ENCODE measurements at places on chromosomes 4 and X.

GRCh38 chr4:122218762-122219161, 66.6 kb downstream of the BLTP1 start:
- H3K4me1 ChIP-seq, result no peaks in the 10 kb centered on the region
- peaks cover under 1% of the 10 kb centered on the region for H3K36me3 ChIP-seq
- no peaks in the 10 kb centered on the region for H3K27me3 ChIP-seq
- H3K27ac ChIP-seq, result no peak overlapping the region
- no peak for DNase-seq
- H3K4me3 ChIP-seq, result no peak overlapping the region

GRCh38 chr4:121656269-121656641, 40.5 kb downstream of the ANXA5 start:
- H3K4me1 ChIP-seq, result no peaks in the 10 kb centered on the region
- no peak overlapping the region for H3K4me3 ChIP-seq
- H3K36me3 ChIP-seq, result no peaks in the 10 kb centered on the region

DNA sequence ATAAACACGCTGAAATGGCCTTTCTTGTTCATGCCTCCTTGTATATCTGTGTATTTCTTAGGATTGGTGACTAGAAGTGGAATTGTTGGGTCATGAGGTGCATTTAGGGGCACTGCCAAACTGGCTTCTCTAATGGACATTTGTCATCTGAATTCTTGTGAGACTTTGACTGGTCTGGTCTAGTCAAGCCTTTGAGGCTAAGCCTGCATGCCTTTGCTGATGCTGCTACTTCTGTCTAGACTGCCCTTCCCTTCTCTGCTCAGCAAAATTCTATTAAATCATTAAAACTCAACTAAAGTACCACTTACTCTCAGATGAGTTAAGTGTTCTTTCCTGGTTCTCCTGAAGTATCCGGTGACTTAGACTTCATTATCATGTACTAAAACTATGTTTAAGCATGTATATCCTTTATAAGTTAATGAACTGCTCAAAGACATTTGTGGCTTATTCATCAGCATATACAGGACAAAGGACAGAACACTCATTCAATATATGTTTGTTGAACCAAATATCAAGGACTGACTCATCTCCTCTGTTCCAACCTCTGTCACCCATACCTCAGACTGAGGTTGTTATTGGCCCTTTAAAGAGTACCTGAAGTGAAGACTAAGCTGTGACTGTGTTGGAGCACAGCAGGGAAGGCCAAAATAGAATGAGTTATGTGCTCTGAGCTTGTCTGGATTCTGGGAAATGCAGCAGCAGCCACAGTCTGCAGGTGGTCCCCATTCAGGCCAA, 9.0 kb downstream of the TCEAL1 start:
- H3K27ac ChIP-seq, result no peak overlapping the region
- H3K4me1 ChIP-seq, result peaks cover 2% of the 10 kb centered on the region
- H3K4me3 ChIP-seq, result no peak overlapping the region
- DNase-seq, result no peak

GRCh38 chr4:76306882-76307659, 538 bp downstream of the STBD1 start:
- DNase-seq, result peak; percentile 50
- H3K27me3 ChIP-seq, result no peaks in the 10 kb centered on the region
- H3K4me1 ChIP-seq, result peaks cover 10% of the 10 kb centered on the region
- peak overlapping the region; percentile 68 for H3K4me3 ChIP-seq
- H3K27ac ChIP-seq, result peak overlapping the region; percentile 62

DNA sequence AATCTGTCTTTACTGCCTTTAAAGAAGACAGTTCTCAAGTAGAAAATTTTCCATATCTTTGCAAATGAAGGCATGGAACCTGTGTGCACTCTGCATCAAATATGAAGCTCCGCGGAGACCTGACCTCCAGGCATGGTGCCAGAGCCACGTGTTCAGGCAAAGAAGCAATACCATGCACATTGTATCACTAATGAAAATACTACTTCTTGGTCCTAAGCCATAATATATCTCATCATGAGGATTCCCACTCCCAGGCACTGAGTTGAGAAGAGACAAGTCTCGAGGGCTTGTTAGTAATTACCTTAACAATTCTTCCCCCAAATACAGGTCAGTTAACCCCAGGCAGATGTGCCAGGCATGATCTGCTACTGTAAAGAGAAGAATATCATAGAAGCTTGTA, 56.7 kb downstream of the PCDH19 start:
- H3K27me3 ChIP-seq, result no peaks in the 10 kb centered on the region
- H3K4me1 ChIP-seq, result peaks cover 3% of the 10 kb centered on the region
- DNase-seq, result no peak

DNA sequence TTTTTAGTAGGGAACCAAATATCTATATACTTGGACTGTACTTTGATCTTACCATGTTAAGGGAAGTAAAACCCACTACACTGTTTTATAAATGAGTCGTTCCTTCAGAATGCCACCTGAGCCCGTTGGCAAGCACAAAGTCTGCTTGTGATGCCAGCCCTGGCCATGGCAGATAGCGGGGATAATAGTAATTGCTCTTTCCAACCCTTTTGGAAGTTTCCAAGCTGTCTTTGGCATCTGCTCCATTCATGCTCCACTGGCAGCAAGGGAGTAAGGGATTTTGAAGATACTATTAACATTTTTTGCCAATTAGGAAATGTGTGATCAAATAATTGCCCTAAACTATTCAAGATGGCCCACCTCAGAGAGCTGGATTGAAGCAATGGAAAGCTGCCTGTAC, 689.2 kb upstream of the SLIT2 start:
- no peaks in the 10 kb centered on the region for H3K36me3 ChIP-seq
- no peaks in the 10 kb centered on the region for H3K27me3 ChIP-seq
- no peak overlapping the region for H3K4me3 ChIP-seq
- no peak overlapping the region for H3K27ac ChIP-seq
- no peak for DNase-seq
- no peaks in the 10 kb centered on the region for H3K4me1 ChIP-seq

- H3K36me3 ChIP-seq, result no peaks in the 10 kb centered on the region
- H3K4me3 ChIP-seq, result no peak overlapping the region
- H3K4me1 ChIP-seq, result no peaks in the 10 kb centered on the region
- no peak for DNase-seq
Measured at GRCh38 chr4:74197080-74197479, 39.2 kb downstream of the MTHFD2L start.

DNA sequence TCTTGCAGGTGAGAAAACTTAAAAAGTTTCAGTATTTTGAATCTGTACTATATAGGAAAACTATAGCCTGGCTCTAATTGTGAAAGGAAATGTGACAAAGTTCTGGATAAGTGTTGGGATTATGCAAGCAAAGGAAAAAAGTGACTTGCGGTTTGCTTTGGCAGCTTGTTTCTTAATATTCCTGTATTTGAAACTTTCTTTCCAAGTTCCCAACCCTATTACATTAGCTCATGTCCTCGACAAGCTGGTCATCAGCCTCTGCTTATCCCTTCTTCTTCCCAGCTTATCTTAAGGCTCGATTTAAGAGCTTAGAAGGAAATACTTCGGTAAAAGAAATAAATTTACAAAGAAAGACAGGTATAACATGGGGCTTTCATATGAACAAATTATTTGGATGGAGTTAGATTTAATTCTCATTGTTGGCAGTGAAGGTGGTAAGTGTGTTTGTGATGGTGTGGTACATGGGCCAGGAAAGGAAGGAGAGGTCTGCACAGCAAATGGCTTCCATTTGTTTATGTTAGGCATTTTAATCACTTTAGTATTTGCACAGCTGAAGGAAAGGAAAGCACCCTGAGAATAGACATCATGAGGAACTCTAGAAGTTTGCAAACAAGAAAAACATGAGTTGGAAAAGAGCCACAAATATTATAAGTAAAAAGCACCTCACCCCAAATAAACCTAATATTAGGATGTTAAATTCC, 5.1 kb upstream of the MYOZ2 start:
- no peak overlapping the region for H3K27ac ChIP-seq
- H3K36me3 ChIP-seq, result no peaks in the 10 kb centered on the region
- no peak for DNase-seq
- peaks cover 15% of the 10 kb centered on the region for H3K4me1 ChIP-seq

DNA sequence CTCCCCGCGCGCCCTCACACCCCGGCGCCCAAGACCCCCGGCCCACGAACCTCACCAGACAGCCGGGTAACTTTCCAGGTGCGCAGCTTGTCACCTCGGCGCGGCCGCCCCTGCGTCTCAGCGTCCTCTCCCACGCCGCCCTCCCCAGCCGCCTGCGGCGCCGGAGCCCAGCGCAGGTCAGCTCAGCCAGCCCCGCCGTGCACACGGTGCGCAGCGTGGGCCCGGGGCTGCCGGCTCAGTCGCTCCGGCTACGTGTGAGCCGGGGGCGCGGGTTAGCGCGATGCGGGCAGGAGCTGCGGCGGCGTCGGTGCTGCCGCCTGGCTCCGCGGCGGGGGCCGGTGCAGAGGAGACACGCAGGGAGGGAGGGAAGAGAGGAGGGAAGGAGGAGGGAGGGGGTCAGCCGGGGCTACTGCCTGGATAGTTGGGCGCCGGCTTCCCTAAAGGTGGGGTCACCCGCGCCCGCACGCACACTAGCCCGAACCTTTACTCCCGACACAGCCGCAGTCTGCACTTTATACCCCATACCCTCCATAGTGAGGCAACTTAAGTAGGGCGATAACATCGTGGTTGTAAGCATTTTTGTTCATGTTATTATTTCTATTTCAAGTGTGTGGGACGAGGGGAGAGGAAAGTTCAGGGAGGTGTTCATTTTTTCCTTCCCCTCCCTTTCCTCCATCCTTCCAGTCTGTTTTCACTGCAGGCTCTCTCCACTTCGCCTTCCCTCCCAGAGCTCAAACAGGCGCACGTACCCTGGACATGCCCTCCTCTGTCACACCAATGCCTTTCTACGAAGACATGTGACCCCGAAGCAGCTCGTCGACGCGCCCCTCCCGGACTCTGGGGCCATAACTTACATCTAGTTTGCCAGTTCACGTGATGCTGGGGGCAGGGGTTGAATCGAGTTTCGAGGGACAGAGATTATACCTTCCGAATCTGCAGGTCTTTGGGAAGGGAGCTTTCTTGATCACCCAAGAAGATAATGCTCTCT, at the start of gene PRKG2:
Gene PRKG2 (minus strand): TSS at position 342 of the 988 bp plus-strand sequence. CDS start 10,175 bp downstream, outside the sequence.
- no peaks in the 10 kb centered on the region for H3K4me1 ChIP-seq
- H3K27ac ChIP-seq, result no peak within 1 kb of the TSS
- H3K36me3 ChIP-seq, result no peaks in the 10 kb centered on the region
- peaks cover 3% of the 10 kb centered on the region for H3K27me3 ChIP-seq
- no peak for DNase-seq

- no peak overlapping the region for H3K4me3 ChIP-seq
- no peaks in the 10 kb centered on the region for H3K27me3 ChIP-seq
- H3K4me1 ChIP-seq, result peaks cover 4% of the 10 kb centered on the region
- no peak overlapping the region for H3K27ac ChIP-seq
- no peaks in the 10 kb centered on the region for H3K36me3 ChIP-seq
- DNase-seq, result no peak
Measured at GRCh38 chr4:137707102-137707620, 174.9 kb upstream of the PCDH18 start.

DNA sequence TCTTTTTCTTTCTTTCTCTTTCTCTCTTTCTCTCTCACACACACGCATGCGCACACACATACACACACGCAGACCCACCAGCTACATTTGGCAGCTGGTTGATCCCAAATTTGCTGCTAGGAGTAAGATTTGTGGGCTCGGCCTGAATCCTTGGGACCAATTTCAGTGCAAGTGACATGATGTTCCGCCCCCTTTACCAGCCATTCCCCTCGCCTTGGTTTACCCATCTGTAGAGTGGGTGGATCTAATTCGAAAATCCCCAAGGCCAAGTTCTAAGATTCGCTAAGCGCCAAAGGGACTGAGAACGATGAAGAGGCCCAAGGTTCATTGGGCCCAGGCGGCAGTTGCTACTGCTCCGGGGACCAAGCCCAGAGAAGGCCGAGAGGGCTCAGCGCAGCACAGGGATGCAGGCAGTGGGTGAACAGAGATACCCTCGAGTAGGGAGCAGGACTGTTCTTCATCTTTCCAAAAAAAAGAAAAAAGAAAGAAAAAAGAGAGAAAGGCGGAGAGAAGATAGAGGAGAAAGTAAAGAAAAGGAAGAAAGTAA, 5.8 kb downstream of the NKX3-2 start:
- no peak for DNase-seq
- no peak overlapping the region for H3K4me3 ChIP-seq
- H3K27ac ChIP-seq, result no peak overlapping the region

GRCh38 chr4:186592966-186593586, 37.7 kb upstream of the MTNR1A start:
- H3K27me3 ChIP-seq, result no peaks in the 10 kb centered on the region
- no peak for DNase-seq
- peaks cover 22% of the 10 kb centered on the region for H3K36me3 ChIP-seq
- H3K4me1 ChIP-seq, result no peaks in the 10 kb centered on the region
- H3K27ac ChIP-seq, result no peak overlapping the region
- no peak overlapping the region for H3K4me3 ChIP-seq

- no peaks in the 10 kb centered on the region for H3K4me1 ChIP-seq
- no peaks in the 10 kb centered on the region for H3K36me3 ChIP-seq
- H3K27ac ChIP-seq, result no peak overlapping the region
- no peak for DNase-seq
- no peak overlapping the region for H3K4me3 ChIP-seq
Measured at GRCh38 chr4:22653752-22654151, 39.0 kb upstream of the GBA3 start.

DNA sequence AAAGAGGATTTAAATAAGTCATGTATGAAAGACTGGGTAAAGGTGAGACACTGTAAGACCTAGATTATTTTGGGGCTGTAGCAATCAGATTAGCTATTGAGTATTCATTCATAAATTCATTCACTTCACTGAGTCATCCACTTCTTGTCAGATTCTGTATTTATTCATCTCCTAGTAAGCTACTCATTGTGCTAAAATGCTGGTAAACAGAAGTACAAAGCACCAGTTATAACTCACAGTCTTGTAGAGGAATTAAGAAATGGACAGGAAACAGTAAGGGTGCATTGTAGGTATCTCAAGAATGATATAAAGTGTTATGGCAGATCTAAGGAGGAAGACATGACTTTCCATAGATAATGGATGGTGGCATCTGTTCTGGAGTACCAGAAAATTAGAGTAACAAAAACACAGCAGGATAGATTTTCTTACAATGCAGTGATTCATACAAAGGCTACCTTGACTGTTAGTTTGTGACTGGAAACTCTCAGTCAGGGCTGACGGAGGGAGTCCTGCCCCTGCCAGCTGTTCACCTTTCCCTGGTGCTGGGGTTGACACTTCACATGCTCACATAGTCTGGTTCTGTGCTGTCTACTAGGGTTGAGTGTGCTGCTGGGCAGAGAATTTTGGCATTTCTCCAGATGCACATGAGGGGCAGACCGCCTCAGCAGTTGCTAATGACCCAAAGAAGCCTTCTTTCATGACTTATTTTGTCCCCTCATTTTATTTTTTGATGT, 26.5 kb upstream of the HAND2 start:
- no peak overlapping the region for H3K4me3 ChIP-seq
- H3K27me3 ChIP-seq, result no peaks in the 10 kb centered on the region
- no peaks in the 10 kb centered on the region for H3K4me1 ChIP-seq
- H3K27ac ChIP-seq, result no peak overlapping the region
- DNase-seq, result peak; percentile 8
- H3K36me3 ChIP-seq, result no peaks in the 10 kb centered on the region

GRCh38 chr4:143438710-143439109, 74.8 kb upstream of the SMARCA5 start:
- DNase-seq, result peak; percentile 14
- H3K36me3 ChIP-seq, result no peaks in the 10 kb centered on the region
- H3K27me3 ChIP-seq, result no peaks in the 10 kb centered on the region
- H3K27ac ChIP-seq, result no peak overlapping the region
